ENCODE measurements at places on chromosomes 5 and 9. TPM values are rescaled to one million over a fixed set of nuclear protein-coding genes. Genes with fewer than 3 reads are reported as not detected.

FGF1 gene
- 10.6 TPM for polyA plus RNA-seq

NR5A1 gene
- not detected for polyA plus RNA-seq

TICAM2 gene
- 5.4 TPM for polyA plus RNA-seq

NKD2 gene
- 2.4 TPM for polyA plus RNA-seq

PCDHGA3 gene
- 1.1 TPM for polyA plus RNA-seq

GADD45G gene
- 7.9 TPM for polyA plus RNA-seq

PDCD1LG2 gene
- polyA plus RNA-seq: 2.8 TPM

LTC4S gene
- polyA plus RNA-seq: 2.0 TPM
